ENCODE measurements at places on chromosomes 11 and 22.

DNA sequence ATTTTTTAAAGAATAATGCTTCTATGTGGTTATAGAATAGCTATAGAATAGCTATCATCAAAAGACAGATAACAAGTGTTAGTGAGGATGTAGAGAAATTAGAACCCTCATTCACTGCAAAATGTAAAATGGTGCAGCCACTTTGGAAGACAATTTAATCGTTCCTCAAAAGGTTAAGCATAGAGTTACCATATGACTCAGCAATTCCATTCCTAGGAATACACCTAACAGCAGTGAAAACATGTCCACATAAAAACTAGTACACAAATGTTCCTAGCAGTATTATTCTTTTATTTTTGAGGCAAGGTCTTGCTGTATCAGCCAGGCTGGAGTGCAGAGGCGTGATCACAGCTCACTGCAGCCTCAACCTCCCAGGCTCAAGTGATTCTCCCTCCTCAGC is 34.0 kb downstream of the RTL6 start:
- DNase-seq = no peak

GRCh38 chr22:28911777-28912669 is 28.7 kb downstream of the ZNRF3 start:
- DNase-seq = peak; percentile 58

DNA sequence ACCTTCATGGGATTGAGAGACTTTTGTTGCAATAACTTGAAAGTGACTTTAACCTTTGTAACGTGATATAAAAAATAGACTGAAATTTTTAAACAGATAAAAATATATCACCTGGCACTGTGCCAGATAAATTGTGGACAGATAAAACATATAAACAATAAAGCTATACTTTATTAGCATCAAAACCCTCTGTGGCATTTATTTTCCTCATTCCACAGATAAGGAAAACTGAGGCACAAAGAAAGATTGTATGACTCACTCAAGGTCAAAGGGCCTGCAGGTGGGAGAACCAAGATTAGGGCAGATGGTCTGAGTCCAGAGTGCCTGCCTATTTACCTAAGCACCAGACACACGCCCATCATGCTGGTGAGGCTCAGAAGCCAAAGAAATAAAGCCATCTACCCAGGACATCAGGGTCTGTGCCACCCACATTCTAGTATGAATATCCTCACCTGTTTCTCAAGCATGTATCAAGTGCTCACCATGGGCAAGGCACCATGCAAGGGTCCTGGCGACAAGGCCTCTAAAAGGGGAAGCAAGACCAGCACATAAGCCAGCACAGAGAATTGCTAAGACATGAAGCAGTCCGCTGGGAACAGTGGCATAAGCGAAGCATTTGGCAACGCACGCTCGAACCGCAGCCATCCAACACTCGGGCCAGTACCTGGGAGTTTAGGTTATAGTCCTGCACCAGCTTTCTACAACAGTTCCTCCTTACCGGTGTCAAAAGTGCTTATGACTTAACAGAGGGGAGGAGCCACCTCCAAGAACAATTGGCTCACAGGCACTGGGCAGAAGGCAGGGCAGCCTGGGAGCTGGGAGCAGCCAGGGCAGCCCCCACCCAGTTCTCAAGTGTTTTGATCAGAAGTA is 17.6 kb downstream of the MYH9 start:
- peak; percentile 64 for DNase-seq

DNA sequence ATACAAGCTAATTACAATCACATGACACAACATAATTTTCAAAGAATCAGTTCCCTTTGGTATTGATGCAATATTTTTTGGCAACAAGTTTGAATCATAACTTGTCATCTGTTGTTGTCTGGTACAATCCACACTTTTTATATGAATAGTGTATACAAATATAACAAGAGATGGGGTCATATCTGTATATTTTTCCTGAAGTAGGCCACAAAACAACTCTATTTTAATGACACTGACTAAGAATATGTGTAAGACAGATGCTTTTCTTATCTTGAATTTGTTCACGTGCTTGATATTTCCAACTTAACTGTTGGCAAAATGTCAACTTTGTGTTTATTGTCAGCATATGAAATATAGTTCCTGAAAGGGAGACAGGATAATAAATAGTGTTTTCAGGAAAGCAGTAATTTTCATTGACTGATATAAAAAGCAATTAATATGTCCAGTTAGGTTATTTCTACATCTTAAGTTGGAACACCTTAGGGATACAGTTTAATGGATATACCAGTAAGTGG is 27.9 kb downstream of the NOX4 start:
- no peak for DNase-seq

- no peak for DNase-seq
Observed at GRCh38 chr22:35844886-35845285, 127.2 kb downstream of the APOL5 start.

DNA sequence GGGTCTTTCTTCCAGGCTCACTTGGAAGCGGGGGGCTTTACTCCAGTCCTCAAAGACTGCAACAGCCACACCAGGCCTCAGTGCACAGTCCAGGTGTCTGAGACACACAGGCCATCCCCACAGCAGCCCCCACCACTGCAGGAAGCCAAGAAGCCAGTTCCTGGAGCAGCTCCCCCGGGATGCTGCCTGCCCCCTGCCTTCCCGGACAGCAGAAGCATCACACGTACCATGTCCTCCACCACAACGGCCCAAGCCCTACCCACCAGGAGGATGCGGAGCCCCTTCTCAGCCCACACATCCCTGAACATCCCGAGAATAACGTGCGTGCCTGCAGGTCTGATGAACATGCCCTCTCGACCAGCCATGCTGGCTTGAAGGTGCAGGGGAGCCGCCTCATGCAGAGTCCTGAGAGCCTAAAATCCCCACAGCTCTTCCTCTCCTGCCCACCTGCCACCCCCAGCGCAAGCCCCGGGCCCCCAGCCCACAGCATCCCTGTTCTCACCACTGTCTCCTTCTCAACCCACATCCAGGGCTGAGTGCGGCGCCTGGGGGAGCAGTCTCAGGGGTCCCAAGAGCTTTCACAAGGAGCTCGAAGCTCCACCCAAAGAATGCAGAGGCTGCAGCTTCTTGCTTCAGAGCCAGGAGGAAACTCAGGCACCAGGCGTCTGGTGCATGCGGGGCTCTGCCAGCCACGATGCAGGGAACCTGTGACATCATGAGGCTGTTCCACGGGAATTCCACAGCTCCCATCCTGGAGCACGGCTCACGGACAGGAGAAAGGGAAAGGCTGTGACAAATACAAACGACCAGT is 209.6 kb downstream of the BRD1 start:
- peak; percentile 69 for DNase-seq
